Midbrain (tissue), 1 donor: ENCODE measurements at places on chromosomes 1 and 21.
A peak's percentile ranks its signal among the peaks of the same experiment; 100 is the strongest.

- no peak for DNase-seq
Observed at GRCh38 chr1:218341325-218341724, 3.8 kb upstream of the TGFB2 start.

DNA sequence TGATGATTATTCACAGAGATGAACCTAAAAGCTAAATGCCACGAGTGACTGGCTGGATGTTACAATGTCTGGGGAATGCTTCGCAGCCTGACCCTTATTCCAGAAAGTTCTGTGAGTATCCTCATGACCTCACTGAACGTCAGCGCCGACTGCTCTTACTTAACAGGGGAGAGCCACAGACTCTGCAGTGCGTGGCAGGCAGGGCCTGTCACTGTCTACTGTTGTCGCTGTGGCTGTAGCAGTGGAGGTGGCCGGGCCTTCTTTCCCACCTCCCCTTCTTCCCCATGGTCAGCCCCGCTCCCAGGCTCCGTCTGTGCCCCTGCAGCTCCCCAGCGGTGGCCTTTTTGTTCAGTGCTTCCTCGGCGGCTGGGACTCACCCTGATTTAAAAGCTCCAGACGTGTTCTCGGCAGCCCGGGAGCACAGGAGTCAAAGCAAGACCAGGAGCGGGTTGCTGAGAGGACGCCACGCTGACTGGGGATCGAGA lies 52.2 kb upstream of the TARBP1 start:
- peak; percentile 72 for DNase-seq

- DNase-seq = no peak
Observed at GRCh38 chr1:77950873-77951272, 28.0 kb downstream of the FUBP1 start.

- DNase-seq = no peak
Observed at GRCh38 chr21:34962586-34963222, 86.4 kb downstream of the RUNX1 start.

DNA sequence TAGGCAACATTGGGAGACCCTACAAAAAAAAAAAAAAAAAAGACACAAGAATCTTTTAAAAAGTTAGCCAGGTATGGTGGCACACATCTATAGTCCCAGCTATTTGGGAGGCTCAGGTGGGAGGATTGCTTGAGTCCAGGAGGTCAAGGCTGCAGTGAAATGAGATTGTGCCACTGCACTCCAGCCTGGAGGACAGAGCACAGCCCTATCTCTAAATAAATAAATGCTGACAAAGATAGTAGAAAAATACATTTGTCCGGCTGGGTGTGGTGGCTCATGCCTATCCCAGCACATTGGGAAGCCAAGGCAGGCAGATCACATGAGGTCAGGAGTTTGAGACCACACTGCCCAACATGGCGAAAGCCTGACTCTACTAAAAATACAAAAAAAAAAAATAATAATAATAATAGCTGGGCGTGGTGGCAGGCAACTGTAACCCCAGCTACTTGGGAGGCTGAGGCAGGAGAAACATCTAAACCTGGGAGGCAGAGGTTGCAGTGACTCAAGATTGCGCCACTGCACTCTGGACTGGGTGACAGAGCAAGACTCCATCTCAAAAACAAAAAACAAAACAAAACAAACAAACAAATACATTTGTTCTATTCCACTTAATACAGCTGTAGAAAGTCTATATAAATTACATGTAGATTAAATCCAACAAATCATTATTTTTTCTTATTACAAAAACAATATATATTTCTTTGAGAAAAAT lies 48.5 kb downstream of the PHACTR4 start:
- DNase-seq = no peak

- DNase-seq = no peak
Observed at GRCh38 chr1:222620566-222620965, 2.7 kb downstream of the MIA3 start.

DNA sequence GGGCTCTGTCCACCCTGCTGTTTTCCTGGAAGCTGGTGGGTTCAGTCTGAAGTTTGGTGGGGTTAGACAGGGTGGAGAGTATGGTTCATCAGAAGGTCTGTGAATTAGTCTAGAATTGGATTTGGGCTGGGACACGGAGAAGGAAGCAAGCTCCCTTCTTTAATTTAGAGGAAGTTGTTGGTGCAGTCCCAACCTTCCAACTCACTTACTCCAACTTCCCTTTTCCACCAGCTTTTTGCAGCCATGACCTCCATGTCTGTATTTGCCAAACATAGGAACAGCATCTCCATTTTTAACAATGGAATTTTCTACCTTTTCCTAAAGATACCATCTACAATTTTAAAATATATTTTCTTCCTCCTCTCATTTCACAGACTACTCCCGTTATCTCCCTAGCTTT lies 28.5 kb upstream of the PRELP start:
- no peak for DNase-seq

DNA sequence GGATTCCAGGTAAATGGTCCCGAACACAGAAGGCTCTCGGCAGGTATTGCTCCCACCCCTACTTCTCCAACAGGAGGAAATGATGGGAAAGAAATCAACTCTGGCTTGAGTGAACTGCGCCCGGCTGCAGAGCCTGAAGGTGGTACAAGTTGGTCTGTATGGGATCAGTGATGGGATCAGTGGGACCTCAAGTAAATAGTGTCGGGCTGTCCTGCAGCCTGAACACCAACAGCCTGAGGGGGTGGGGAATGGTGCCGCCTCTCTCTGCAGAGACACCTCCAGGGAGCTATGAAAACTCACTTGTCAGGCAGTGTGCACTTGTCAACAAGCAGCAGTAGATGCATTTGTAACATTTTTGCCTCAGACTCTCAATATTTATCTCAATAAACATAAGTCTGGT lies 183.5 kb downstream of the MATN1 start:
- DNase-seq = no peak

GRCh38 chr1:1939296-1940122 lies 20.4 kb upstream of the TMEM52 start:
- no peak for DNase-seq

GRCh38 chr1:175481126-175482070 lies 262.0 kb downstream of the TNR start:
- peak; percentile 5 for DNase-seq

DNA sequence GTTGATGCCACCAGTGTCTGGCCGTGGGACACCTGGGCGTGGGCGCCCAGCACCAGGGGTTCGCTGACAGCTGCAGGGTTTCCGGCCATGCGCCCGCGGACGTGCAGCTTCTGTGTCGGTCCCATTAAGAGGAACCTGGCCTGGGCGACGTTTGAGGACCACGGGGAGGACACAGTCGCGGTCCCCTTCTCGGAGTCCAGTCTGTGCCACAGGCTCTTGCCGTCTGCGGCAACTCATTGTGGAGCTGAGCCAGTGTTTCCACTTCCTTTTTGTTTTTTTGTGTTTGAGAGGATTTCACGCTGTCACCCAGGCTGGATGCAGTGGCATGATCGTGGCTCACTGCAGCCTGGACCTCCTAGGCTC lies 1.6 kb upstream of the C1orf159 start:
- DNase-seq = no peak

DNA sequence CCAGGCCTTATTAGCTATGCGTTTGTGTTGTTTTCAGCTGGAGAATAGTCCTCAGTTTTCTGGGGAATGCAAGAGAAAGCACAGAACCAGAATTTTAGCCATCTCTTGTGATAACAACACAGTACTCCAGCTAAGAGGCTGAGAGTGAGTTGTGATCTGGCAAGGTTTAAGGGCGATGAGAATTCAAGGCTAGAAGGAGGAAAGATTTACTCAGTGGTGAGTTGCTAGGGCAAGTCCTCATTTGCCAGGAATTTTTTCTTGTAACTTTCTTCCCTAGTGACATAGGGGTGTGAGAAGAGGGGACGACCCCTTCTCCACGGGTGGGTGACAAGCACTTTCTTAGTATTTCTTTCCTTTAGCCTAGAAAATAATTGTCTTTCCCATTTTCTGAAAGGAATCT lies 53.2 kb downstream of the HHAT start:
- DNase-seq = no peak

DNA sequence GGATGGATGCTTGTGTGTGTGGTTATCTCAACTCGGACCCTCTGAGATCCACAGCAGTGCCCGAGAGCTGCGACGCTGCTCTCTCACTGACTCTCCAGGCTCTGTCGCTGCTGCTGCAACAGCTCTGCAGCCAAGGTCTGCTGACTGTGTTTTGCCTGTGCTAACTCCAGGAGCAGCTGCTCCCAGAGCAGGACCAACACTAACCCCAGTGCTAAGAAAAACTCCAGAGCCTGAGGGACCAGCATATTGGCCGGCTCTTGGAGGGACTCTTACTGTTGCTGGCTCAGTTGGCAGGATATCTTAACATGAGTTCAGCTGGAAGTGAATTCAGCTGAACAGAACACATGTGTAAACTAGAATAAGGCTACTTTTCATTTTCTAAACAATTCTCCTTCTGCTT lies 4.4 kb downstream of the LCE2C start:
- no peak for DNase-seq

DNA sequence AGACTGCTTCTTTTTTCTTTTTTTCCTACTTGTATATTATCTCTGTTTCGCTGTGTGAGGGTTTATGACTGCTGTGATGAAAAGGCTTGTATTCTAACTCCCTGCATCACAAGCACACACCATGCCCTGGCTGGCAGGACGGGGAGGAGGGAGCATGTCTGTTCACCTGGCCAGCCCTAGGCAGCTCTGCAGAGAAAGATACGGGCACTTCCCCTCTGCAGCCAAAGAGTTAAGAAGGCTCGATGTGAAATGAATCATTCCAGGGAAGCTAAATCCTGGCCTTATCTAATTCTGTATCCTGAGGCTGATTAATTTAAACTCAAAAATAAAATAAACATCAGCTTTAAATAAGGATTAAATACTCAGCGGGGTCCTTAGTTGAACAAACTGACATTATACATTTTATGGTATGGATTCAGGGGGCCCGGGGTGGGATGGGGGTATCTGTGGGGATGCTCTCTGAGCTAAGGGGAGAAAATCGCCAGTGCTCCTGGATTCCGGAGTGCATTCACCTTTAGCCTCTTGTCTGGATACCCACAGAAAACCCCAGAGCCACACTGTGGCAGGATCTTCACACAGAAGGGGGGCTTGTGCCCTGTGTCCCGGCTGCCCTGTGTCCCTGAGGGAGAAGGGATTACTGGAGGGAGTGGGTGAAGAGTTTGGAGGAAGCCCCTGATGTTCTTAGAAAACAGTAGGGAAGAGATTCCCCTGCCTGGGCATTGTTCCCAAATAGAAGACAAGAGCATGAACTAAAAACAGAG lies 321.5 kb downstream of the NPHP4 start:
- DNase-seq = no peak

GRCh38 chr1:154533952-154534844 lies 24.3 kb downstream of the UBE2Q1 start:
- no peak for DNase-seq

- DNase-seq = peak; percentile 41
Observed at GRCh38 chr1:54329312-54330003, 76.7 kb downstream of the SSBP3 start.

- DNase-seq = no peak
Observed at GRCh38 chr1:108357802-108358201, 92.3 kb upstream of the NBPF6 start.

DNA sequence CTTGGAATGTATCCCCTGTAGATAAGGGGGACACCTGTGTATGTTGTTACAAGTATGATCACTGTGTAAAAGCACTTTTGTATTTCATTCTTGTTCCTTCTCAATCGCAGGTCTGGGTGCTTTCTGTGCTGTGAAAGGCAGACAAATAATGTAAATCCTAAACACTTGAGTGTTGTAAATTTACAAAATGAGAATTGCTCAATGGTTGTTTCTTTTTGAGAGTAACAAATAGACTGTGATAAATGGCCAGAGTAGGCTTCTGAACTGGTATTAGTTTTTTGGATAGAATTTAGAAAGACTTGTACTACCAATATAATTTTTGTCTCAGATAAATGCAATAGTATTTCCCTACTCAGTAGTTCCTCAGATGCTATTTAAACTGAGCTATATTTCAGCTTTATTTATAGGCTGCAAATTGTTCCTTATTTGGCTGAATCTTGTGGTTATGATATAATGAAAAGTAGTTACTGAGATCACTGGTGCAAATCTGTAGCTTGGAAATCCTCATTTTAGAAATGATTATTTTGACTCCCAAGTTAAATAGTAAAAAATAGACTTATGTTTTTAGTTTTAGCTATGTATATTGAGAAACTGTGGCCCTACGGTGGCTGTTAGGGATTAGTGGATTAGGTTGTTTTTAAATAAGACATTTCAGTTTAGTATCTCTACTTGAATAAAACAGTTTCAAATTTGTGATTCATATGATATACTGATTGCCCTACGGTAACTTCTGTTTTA lies 9.2 kb downstream of the BACH1 start:
- no peak for DNase-seq

GRCh38 chr21:43573921-43574320 lies 85.4 kb downstream of the HSF2BP start:
- DNase-seq = no peak

GRCh38 chr1:230770317-230770716 lies 23.1 kb downstream of the CAPN9 start:
- DNase-seq = no peak

DNA sequence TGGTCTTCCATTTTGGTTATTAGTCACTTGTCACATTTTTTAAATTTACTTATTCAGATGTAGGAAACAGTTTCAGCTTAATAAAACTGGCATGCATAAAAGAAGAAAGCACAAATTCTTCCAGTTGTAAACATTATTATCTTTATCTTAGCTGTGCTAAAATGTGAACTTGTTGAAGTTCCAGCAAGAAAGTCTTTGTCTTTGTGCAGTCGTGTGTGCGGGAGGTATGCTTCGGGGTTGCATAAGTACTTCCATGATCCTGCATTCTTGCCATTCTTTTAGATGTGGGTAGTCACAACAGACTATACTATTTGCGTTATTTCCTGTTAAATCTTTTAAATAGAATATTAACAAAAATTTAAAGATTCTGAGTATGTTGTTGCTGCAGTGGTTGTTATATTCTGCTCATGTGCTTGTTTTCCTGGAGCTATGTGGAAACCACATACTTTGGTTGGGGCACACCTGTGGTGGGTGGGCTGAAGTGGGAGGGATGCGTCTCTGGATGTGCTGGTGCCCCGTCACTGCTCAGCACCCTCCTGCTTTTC lies 49.9 kb downstream of the CBS start:
- DNase-seq = no peak

GRCh38 chr21:32990666-32991065 lies 35.1 kb upstream of the OLIG2 start:
- DNase-seq = no peak

GRCh38 chr1:117174851-117175250 lies 35.9 kb downstream of the VTCN1 start:
- no peak for DNase-seq

DNA sequence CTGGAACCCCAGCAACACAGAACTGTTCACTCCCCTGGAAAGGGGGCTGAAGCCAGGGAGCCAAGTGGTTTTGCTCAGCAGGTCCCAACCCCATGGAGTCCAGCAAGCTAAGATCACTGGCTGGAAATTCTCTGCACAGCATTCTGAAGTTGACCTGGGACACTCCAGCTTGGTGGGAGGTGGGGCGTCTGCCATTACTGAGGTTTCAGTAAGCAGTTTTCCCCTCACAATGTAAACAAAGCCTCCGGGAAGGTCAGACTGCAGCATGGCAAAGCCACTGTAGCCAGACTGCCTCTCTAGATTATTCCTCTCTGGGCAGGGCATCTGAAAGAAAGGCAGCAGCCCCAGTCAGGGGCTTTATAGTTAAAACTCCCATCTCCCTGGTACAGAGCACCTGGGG lies 59.7 kb downstream of the INKA2 start:
- DNase-seq = no peak

- no peak for DNase-seq
Observed at GRCh38 chr1:40628903-40629292, 36.6 kb downstream of the RIMS3 start.

GRCh38 chr1:149997585-149998262 lies 12.8 kb downstream of the OTUD7B start:
- peak; percentile 54 for DNase-seq

GRCh38 chr1:226772446-226773139 lies 33.5 kb upstream of the ITPKB start:
- DNase-seq = no peak

- no peak for DNase-seq
Observed at GRCh38 chr1:10374442-10374860, 24.4 kb upstream of the PGD start.
